ENCODE measurements at places on chromosomes 11 and 22.

DNA sequence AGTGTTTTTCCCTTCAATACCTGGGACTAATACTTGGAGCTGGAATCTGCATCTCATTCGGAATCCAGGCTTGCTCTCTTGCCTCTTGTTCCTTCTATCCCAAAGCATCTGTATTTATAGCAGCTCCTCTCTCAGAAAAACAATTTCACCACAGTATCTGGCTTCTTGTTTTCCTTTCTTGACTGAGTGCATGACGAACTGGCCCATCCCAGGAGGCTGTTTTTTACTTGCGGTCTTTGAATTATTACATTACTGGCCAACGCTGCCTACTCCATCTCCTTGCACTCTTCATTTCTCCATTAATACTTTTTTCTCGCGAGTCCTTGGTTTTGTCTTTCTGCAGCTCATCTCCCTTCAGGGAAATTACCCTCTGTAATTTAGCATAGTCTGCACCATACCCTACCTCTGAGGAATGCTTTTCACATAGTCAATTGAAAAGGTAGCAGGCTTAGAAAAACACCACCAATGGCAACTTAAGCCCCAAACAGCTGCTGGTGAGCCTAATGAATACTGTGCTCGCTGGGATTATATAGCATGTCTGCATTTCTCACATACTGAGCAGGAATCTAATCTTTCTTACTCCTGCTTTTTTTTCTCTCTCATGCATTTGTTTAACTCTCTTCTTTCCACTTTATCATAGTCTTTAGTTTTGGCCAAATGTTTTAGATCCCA, 277.4 kb upstream of the SESN3 start:
- DNase-seq = no peak

DNA sequence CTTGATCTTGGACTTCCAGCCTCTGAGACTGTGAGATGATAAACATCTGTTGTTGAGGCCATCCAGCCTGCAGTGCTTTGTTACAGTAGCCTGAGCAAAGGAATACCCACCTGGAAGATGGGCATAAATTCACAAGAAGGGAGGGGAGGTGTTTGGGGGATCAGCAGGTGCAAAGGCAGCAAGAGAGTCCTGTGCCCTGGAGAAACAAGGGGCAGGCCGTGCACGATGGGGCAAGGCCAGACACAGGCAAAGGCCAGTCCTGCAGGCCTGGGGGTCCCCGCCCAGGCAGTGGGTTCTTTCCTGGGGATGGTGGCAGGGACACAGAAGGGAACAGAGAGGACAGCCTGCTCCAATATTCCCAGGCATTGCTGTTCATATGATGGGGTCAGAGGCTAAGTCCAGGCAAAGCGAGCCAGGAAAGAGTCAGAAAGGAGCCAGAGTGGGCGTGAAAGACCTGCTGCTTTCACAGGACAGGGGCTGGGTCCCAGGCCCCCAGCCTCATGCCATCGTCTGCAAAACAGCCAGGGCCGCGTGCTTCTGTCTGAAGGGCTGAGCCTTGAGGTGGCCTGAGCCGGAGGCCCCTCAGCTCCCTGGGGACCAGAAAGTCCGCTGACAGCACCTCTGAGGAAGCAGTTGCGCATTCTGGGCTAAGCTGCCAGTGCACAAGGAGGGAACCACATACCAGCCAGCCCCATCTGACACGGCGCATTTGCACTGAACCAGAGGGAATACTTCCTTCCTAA, 48.8 kb downstream of the MYEOV start:
- DNase-seq = no peak

DNA sequence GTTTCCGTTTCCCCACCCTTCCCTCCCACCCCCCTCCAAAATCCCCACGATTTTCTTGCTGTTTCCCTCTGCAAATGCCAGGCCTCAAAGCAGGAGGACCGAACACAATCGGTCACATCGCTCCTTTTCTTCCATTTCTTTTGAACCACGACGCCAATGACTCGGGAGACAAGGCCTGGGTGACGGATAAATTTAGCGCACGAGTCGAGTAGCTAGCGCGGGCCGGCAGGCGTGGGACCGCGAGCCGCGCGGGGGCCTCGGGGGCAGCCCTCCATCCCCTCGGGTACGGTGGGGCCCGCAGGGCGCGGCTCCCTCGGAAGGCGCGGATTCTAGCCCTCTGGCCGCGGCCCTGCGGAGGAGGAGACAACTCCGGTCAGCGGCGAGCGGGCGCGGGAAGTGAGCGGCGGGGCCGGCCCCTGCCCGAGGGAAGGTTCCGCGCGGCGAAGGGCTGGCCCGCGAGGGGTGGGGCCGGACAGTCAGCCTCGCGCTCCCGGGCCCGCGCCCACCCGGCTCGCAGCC, 414 bp downstream of the JOSD1 start:
- peak; percentile 16 for DNase-seq

GRCh38 chr11:33463059-33463458, 205.9 kb downstream of the HIPK3 start:
- DNase-seq = no peak

DNA sequence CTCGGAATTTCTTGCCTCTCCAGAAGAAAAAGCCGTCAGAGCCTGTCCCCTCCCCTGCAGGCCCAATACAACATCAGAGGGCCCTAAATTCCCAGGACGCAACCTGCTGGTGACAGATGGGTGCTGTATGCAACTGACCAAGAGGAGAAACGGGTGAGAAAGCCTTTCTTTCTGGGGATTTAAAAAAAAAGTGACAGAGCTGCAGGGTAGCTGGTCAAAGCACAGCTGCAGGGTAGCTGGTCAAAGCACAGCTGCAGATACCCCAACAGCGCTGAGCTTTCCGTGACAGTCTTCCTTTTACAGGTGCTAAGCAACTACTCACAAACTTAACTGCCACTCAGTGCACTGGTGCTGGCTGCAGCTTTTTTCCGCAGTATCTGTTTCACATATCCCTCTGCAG, 17.8 kb downstream of the AP1B1 start:
- no peak for DNase-seq

DNA sequence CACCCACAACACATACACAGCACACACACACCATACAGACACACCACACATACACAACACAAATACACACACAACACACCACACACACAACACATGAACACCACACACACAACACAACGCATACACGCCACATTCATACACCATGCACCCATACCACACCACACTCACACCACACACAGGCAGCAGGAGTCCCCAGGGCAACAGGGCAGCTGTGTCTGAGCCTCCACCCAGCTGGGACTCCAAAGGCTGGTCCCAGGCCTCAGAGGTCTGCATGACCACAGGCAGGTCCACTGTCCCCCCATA, 3.3 kb upstream of the WNT7B start:
- DNase-seq = no peak

DNA sequence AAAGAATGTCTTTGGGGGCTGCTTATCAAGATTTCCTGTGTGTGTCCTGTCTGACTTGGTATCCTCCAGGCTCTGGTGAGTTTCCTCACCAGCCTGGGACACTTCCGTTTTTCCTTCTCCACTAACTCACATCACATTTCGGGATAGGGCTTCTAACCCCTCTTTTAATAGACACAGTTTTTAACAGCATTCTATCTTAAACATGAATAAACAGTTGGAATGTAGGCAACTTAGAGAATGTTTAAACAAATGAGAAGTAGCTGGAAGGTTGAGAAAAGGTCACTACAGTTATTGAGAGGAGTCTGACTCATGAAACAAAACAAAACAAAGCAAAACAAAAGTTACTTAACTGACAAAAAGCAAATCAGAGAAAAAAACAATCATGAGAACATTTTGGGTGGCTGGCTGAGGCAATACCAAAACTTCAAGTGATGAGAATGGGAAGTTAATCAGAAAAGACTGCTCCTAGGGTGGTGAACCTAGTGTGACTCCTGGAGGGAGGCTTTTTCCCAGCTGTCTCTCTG, 64.7 kb upstream of the CTSC start:
- DNase-seq = no peak

- DNase-seq = no peak
These were observed 54.7 kb upstream of the CSNK2A3 start for GRCh38 chr11:11407763-11408084.
